ENCODE measurements at places on chromosomes 2 and 18. TPM values are rescaled to one million over a fixed set of nuclear protein-coding genes. Genes with fewer than 3 reads are reported as not detected.

DNA sequence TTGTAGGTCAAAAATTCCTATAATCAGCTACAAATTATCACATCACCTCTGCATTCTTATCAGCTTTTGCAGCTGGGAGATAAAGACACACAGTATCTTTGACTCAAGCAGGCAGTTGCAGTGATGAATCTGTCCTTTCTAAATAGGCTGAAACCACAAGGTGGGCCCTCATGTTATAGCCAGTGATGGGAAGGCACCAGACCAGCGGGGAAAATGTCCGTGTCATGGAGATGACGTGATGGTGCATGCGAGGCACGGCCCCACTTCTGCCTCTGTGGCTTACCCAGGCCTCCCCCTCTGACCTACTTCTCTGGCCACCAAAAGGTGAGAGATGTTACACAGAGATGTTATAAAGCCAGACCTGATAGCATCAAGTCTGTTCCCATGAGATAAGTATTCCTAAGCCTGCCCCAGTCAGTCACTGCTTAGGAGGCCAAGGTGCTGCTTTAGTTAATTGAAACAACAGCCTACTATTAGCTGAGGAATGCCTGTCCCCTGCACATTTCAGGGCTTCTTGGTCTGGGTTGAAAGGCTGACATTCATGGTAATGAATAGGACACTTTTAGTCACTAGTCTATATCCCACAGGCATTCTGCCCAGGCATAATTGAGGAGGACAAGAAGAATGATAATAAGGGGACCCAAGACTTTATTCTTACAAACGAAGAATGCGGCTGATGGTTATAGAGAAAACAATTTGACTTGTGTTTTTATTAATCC lies 327.9 kb downstream of the LPIN1 start:
- H3K27ac ChIP-seq = no peak overlapping the region
- H3K36me3 ChIP-seq = no peaks in the 10 kb centered on the region
- H3K27me3 ChIP-seq = no peaks in the 10 kb centered on the region

DNA sequence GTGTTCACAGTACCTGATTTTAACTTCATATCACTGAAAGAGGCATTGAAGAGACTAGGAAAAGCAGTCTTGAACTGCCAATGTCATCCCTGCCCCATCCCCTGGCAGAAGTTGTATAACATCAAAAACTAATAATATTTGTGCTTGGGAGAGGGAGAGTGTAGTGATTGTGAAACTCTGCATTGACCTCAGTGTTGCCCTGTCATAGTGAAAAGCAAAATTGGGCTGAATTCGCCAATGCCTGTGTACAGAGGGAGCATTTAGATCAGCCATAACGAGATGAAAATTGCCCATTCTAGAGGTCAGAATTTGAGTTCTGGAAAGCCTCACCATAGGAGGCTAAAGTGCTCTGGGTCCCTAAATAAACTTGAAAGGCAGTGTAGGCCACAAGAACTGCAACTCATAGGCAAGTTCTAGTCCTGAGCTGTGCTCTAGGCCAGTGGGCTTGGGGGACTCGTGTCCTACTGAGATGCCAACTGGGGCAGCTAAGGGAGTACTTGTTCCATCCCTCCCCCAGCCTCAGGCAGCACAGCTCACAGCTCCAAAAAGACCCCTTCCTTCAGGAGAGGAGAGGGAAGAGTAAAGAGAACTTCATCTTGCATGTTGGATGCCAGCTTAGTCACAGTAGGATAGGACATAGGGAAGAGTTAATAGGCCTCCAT lies 855.6 kb downstream of the TSN start:
- no peak overlapping the region for H3K27ac ChIP-seq
- H3K4me3 ChIP-seq = no peak overlapping the region
- H3K27me3 ChIP-seq = no peaks in the 10 kb centered on the region
- DNase-seq = no peak

DNA sequence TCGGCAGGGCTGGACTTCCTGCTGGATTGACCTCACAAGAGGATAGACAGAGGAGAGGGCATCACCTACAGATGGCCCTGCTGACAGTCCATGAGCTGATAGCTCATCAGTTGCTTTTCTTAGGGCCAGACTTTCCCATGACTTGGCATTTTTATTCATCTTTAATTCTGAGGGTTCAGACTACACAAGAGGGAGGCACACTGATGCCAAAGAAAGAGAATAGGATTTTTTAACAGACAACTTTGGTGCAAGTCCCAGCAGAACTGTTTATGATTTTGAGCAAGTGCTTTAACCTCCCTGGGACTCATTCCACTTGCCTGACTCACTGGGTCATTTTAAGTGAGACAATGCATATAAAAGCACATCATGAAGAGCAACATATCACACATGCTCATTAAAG lies 299.2 kb downstream of the INSIG2 start:
- no peaks in the 10 kb centered on the region for H3K36me3 ChIP-seq
- no peak overlapping the region for H3K4me3 ChIP-seq
- peaks cover 22% of the 10 kb centered on the region for H3K27me3 ChIP-seq
- no peak for DNase-seq
- H3K27ac ChIP-seq = no peak overlapping the region

DNA sequence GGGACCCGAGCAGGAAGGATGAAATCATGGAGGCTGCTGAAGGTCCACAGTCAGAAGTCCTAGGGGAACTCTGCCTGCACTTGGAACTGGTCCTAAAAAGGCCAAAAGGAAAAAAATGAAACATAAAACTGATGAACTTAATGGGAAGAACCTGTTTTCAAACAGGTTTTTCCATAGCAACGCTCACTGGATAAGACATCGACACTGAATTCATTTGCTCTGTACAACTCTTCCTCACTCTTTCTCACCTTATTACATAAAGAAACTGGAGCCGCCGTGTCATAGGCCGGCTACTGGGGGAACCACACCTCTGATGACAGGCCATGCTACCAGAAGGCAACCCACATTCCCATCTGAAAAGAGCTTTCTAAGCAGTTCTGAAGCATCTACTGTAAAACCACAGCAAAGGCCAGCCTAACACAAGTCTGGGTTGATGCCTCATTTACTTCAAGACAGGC lies 83.6 kb downstream of the FARSB start:
- no peak for DNase-seq
- H3K27me3 ChIP-seq = no peaks in the 10 kb centered on the region
- no peak overlapping the region for H3K27ac ChIP-seq
- H3K4me3 ChIP-seq = no peak overlapping the region

DNA sequence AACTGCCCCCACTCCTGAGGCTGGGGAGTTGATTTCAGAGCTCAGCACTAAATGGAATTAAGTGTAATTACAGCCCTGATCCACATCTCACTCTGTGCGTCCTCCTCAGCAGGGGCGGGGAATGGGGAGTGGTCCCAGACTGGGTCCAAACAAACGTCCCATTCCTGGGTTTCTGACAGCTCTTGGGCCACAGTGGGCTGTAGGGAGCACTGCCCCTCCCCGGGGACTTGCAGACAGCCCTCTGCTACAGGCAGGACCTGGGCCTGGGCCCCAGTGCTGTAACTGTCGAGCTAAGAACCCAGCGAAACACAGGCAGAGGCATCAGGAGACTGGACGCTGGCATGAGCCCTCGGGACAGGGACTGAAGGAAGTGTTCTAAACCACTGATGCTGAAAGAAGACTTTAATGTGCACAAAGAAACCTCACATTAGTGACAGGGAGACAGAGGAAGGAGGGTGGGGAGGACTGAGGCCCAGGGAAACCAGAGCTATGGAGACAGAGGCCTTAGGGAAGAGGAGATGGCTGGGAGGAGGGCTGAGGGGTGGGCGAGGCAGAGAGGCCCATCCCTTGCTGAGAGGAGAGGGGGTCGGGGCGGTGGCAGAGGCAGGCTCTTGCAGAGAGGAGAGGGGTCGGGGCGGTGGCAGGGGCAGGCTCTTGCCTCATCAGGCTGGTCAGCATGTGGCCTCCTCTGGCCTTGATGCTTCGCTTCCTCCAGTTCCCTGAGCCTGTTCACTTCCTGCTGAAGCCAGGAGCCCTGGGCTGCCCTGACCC lies 5.8 kb upstream of the SEMA4C start:
- peak overlapping the region; percentile 80 for H3K27ac ChIP-seq
- H3K36me3 ChIP-seq = no peaks in the 10 kb centered on the region
- H3K27me3 ChIP-seq = no peaks in the 10 kb centered on the region
- H3K4me3 ChIP-seq = peak overlapping the region; percentile 11
- DNase-seq = peak; percentile 83
- peaks cover 57% of the 10 kb centered on the region for H3K4me1 ChIP-seq

DNA sequence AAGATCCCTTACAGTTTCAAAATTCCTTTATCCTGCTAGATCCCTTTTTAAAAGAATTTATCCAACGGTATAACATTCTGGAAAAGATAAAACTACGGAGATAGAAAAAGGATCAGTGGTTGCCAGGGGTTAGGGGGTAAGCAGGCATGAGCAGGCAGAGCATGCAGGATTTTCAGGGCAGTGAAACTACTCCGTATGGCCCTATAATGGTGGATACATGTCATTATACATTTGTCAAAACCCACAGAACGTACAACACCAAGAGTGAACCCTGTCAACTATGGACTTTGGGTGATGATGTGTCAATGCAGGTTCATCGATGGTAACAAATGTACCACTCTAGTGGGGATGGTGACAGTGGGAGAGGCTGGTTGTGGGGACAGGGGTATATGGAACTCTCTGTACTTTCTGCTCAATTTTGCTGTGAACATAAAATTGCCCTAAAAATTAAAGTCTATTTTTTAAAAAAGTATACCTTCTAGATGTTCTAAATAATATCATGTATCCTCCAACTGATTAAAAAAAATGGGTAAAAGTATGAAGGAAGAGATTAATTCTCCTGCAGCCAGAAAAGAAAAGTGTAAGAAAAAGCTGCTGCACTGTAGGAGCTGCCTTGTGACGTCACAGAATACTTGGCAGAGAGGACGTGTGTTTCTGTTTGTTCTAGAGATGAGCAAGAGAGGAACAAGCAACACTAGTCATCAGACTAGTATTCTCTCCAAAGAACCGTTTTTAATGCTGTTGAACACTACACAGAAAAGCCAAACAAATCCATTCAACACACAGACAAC lies 23.6 kb downstream of the ANKRD44 start:
- no peaks in the 10 kb centered on the region for H3K4me1 ChIP-seq
- H3K4me3 ChIP-seq = no peak overlapping the region
- no peak overlapping the region for H3K27ac ChIP-seq
- H3K27me3 ChIP-seq = no peaks in the 10 kb centered on the region

DNA sequence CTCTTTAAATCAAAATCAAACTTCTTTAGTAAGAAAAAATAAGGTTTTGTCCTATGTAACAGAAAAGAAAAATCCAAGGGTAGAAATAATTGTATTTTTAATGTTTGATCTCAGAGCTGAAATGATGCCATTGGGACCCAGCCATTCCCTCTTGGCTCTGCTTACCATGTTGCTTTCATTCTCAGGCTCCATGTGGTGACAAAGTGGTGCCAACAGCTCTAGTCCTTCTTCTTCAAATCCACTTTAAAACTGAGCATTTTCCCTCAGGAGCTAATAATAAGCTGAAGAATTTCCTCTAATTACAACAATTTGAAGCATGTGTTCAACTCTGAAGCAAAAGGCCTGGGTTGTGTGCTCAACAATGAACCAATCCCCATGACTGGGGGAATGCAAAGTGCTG lies 327.9 kb downstream of the EN1 start:
- H3K36me3 ChIP-seq = peaks cover 4% of the 10 kb centered on the region
- no peak for DNase-seq
- no peaks in the 10 kb centered on the region for H3K4me1 ChIP-seq
- no peak overlapping the region for H3K27ac ChIP-seq

- no peak overlapping the region for H3K4me3 ChIP-seq
- H3K27me3 ChIP-seq = no peaks in the 10 kb centered on the region
- H3K27ac ChIP-seq = no peak overlapping the region
- peaks cover 18% of the 10 kb centered on the region for H3K4me1 ChIP-seq
- DNase-seq = no peak
Observed at GRCh38 chr2:241777170-241777685, 606 bp downstream of the GAL3ST2 start.

DNA sequence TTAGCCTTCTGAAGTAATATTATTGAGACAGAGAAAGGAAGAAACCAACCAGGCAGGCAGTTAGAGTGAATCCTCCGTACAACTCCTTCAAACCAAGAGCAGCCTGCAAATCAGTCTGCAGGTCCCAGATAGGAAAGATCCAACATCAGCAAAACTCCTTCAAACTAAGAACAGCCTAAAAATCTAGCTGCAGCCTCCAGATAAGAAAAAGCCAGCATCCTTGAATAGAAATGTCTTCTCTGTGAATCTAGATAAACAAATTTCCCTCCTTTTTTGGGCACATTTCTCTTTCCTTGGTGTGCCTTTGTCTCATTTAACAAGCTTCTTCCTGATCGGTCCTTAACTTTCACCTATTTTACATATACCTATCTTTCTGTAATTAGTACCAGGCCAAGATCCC lies 1004.6 kb upstream of the TMEFF2 start:
- DNase-seq = no peak
- no peaks in the 10 kb centered on the region for H3K4me1 ChIP-seq
- H3K4me3 ChIP-seq = no peak overlapping the region
- no peaks in the 10 kb centered on the region for H3K27me3 ChIP-seq

DNA sequence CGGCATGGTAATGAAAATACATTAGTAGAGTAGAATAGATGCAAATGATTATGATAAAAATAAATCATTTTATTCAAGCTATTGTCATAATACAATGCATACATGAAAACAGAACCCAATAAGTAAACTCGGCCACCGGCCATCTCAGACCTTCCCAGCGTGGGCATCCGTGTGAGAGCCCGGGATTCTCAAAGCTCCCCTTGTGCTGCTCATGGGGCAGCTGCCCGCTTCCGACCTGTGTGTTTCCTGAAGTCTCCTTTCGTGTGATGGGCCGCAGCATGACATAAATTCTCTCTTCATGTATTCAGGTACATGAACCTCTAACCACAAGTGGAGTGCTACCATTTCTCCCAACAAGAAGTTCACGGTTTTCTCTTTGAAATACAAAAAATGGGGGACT lies 13.5 kb upstream of the CNDP2 start:
- H3K4me3 ChIP-seq = no peak overlapping the region
- no peak overlapping the region for H3K27ac ChIP-seq
- H3K36me3 ChIP-seq = no peaks in the 10 kb centered on the region
- DNase-seq = no peak

GRCh38 chr2:26400723-26401122 lies 997 bp upstream of the DRC1 start:
- no peak overlapping the region for H3K4me3 ChIP-seq
- H3K36me3 ChIP-seq = no peaks in the 10 kb centered on the region
- no peak overlapping the region for H3K27ac ChIP-seq

COL4A4 gene
- 0.60 TPM for total RNA-seq

REG3G gene
- total RNA-seq = not detected

NT5C1B gene
- total RNA-seq = not detected

CXCR1 gene
- not detected for total RNA-seq

SNRNP27 gene
- 131 TPM for total RNA-seq

MAP3K19 gene
- not detected for total RNA-seq

CPLX4 gene
- 0.12 TPM for total RNA-seq
